ENCODE measurements at places on chromosomes 4 and X.

DNA sequence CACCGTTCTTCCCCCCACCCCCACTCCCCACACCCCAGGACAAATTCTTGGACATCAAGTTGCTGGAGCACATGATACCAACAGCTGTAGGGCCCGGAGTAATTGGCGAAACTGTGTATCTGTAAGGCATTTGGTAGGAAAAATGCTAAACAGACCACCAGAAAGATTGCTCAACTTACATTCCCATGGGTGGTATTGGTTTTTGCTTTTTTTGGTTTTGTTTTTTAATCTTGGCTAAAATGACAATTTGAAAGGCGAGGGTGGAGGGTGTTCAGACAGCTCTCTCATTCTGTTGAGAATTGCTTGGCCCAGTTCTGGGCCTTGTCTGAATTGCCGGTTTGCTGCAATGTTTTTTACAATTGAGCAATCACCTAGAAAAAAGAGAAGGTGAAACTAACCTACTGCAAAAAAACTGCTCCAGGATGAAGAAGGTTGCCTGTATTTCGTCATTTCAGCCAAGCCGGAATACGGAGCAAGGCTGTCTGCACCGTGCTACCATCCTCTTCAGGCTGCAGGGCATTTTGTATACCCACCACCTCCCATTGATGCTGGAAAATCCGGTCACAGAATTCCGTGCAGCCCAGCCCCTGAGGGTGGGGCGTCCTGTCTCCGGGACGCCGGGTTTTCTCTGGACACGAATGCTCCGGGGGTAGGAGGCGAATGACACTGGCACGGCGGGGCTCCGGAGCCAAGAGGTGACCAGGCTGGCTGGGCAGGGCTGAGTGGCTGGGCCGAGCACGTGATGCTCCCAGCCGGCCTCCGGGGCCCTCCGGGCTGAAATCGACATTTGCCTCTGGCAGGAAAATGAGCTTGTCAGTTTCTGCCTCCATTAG lies at the start of gene CLCN4:
TSS of gene CLCN4 (plus strand) at position 777 of the 833 bp plus-strand sequence. CDS start 28,058 bp downstream, outside the sequence.
- DNase-seq, result peak; percentile 70

DNA sequence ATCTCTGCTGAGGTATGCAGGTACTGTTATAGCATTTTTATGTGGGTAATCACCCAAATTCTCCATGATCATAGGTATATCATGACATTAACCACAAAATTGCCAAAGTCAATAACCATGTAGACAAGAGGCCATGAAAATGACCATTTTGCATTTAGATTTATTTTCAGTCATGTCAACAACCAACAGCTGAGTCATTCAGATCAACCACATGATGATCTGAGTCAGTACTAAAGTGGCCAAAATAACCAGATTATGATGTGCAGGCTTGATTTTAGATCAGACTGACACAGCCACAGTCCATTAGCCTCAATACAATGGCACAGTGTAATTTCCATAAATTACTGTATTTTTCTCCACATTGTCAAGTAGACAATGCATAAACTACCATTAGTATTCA lies 240.5 kb downstream of the GRIA3 start:
- DNase-seq, result no peak

- DNase-seq, result no peak
These were observed 51.6 kb upstream of the IL2 start for GRCh38 chr4:122508083-122508482.

GRCh38 chr4:61493470-61493869 lies 293.3 kb downstream of the ADGRL3 start:
- DNase-seq, result no peak

- DNase-seq, result no peak
These were observed 60.8 kb downstream of the PCDH18 start for GRCh38 chr4:137471461-137471860.

- no peak for DNase-seq
These were observed 266.6 kb upstream of the TAPT1 start for GRCh38 chr4:16492872-16493271.

GRCh38 chr4:74283614-74284013 lies 24.7 kb upstream of the EPGN start:
- DNase-seq, result no peak

DNA sequence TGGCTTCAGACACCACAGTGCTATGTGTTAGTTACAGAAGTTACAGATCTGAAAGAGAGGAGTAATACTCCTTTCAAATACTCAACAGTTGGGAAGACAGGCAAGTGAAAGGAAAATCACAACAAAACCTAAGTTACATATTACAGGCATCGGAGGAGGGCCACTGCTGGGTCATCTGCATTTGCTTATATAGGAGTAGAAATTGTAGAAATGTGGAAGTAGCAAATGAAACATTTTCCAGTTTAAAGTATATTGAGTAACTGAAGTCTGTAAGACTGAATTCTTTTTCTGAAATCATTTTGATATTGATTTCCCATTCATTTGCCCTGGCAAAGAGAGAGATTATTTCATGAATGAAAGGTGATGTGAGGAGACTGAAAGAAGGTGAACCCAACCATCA lies 201.7 kb downstream of the SPRY1 start:
- DNase-seq, result no peak

- DNase-seq, result no peak
These were observed 55.4 kb upstream of the AADAT start for GRCh38 chr4:170145120-170145519.

GRCh38 chr4:140137671-140138070 lies 16.3 kb downstream of the MAML3 start:
- DNase-seq, result no peak

DNA sequence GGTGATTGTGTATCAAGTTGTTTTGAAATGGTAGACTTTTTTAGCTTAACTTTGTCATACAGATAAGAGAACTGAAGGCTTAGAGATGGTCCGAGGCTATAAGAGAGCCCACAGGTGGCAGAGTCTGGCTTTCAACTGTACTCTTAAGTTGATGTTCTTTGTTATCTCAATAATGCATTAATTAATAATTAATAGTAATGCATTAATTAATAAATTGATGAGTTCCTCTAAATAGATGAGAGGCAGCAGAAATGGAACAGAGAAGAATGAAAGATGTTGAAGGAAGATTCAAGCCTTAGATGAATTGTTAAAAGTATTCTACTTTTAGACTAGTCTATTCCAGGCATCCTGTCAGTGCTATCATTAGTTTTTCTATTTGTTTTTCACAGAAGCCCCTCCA lies 22.4 kb downstream of the NUDT9 start:
- no peak for DNase-seq

GRCh38 chr4:42048394-42048793 lies 58.1 kb downstream of the SLC30A9 start:
- DNase-seq, result no peak

DNA sequence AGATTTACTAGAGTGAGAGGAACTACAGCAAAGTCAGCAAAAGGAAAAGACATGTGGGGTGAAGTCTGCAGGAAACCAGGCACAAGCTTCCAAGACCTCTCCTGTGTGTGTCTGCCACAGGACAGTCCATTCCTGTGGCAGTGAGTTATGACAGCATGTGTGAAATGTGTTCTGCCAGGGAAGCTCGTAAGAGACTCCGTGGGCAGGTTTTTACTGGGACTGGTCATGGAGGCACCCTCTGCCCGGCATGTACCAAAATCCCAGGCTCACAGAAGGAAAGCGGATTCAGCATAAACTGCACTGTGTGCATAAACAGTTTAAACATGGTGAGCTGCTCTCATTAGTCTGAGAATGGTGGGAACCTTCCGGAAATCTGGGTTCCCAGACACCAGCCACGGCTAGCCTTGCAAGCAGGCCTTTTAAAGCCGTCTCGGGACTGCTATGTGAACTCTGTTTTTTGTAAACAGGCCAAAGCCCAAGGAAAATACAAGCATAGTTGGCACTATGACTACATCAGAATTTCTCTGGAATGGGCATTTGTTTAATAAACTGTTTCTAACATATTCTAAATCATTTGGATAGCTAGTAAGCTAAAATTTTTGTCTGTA lies 288.5 kb downstream of the TENM3 start:
- no peak for DNase-seq

DNA sequence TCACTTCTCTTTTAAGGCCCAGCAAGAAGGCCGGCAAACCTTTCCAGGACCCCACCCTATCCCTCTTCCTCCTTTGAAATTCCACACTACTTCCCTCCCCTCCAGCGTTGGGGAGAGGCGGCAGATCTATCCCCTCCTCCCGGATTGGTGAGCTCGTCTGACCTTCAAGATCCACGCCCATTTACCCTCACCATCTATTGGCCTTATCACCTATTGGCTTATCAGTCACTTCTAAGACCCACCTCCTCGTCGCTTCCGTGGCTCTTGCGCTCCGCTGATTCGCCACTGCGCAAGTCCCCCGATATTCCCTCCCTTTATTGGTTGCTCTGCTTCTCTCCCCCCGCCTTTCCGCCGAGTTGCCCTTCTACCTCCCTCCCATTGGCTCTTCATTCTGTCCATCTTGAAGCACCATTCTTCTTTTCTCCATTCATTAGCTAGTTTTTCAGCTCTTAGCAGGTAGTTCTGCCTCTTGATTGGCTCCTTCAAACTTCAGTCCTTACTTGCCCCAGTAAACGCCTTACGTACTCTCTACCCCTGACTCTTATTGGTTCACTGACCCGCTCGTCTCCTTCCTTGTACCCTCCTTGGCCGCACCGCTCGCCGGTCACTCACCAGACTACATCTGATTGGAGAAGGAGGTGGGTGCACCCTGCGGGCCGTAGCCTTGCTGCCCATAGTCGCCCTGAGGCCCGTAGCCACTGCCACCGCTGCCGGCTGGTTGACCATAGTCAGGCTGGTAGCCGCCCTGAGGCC lies 4.8 kb upstream of the PRICKLE3 start:
- DNase-seq, result peak; percentile 89

DNA sequence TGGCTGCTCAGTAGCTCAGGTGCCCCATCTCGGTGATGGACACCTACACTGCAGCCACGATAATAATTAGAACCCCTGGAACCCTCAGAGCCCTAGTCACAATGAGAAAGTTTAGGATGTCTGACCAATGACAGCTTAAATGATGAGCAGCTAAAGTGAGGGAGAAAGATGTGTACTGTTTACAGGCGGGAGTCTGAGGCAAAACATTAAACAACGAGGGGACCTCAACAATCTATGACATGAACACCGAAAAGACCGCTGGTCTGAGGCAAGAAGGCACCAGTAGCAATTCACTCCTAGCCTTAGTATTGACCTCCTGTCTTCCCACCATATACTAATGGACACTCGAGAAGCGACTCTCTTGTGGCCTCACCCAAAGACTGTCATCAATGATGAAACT lies 369.5 kb upstream of the SMIM31 start:
- DNase-seq, result no peak

DNA sequence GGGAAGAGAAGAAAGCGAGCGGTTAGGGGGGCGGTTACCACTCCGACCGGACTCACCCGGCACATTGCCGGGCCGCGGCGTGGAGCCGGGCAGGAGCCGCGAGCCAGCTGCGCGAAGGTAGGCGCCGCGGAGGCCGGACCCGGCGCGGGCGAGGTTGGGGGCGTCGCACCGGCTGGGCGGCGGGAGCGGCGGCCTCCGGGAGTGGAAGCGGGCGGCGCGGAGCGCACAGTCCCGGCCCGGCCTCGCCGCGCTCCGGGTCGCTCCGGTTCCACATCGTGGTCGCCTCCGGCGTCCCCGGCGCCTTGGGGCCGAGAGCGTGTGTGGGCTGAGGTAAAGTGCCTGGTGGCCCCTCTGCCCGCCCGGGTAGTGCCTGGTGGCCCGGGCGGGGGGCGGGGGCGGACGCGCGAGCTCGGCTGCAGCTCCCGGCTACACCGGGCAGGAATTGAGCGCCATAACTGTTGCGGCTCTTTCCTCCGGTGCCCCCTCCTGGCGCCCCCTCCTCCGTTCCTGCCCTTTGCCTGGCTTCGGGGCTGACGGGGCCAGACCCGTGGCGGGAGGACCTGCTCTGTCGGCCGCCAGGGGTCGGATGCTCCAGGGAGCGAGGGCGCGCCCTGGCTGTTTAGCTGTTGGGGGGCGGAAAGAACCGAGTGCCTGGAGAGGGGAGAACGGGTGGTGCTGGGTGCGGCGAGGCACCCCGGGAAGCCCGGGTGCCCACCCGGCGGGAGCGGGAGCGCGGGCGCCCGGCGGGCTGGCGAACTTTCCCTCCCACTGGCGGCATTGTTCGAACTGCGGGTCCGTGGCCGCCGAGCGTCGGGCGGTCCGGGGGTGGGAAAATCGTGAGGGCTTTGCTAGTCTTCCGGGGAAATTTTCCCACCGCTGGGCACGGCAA lies 626 bp downstream of the JADE3 start:
- DNase-seq, result peak; percentile 62

DNA sequence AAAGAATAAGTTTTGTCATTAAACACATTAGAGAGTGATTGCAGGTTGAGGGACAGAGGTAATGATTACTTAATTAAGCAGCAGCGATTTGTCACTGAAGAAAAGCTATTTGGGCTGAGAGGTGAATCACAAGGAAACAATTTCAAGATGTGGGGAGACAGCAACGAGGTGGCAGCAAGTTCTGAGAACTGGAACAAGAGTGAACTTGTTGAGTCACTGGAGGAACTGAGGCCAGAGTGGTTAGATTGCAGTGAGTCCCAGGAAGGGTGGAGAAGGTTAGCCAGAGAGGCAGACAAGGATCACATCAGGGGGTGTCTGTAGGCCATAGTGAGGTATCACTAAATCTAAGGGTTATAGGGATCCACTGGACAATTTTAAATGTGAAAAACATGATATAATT lies 57.9 kb upstream of the TMPRSS11A start:
- no peak for DNase-seq

- DNase-seq, result no peak
These were observed 142.3 kb downstream of the PDGFC start for GRCh38 chr4:156829201-156829873.

DNA sequence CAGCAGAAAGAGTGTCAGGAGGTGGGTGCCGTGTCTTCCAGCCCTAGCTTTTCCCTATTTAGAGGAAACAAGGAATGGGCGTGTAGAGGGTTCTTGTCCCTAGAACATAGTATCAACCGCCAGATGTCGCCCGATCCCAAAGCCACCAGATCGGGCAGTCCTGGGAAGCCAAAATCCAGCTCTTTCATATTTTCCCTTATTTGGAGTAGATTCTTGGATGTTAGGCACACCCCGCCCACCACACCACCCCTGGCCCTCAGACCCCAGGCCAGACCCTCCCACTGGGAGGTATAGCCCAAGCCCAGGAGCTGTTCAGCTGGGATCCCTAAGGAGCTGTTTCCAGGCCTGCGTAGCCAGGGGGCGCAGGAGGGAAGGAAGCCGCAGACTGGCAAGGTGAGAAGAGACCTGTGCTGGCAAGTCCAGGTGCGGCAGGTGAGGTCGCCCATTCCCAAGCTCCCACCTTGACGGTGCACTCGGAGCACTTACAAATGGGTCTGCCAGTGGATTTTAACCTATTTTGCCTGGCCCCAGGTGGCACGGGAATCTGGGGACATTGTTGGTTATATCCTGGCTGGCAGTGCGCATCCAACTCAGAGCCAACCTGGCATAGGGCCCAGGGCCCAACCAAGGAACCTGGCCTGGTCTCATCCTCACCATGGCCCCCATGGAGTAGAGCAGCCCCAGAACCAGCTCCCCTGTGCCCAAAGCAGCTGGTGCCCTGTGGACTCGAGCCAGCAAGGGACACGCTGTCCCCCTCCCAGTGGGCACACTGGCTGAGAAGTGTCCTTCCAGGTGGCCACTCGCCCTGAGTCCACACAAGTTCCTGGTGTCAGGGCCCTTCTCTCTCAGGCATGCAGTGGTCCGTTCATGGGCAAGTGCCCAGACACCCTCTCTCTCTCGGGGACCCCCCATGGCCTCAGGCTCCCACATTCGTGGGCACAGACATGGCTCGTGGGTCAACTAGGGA lies 811 bp downstream of the FLNA start:
- DNase-seq, result peak; percentile 75

Measured in mucosa of descending colon (tissue), 3 donors.